Immature natural killer cell (primary cell): ENCODE measurements at places on chromosomes 4 and X. TPM values are rescaled to one million over a fixed set of nuclear protein-coding genes. Genes with fewer than 3 reads are reported as not detected.

DNA sequence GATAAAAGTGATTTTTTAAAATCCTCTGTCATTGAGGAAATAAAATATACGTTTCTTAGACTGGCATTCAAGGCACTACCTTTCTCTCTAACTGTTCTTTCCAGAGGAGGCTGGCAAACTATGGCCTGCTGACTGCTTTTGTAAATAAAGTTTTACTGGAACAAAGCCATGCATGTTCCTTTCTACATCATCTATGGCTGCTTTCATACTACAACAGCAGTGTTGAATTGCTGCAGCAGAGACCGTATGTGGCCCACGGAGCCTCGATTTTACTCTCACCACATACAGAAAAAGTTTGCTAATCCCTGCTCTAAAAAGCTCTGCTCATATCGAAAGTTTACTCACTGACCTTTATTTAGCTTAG is 20.2 kb downstream of the SETD7 start:
- no peaks in the 10 kb centered on the region for H3K36me3 ChIP-seq
- H3K27ac ChIP-seq, result no peak overlapping the region
- H3K4me3 ChIP-seq, result no peak overlapping the region
- H3K27me3 ChIP-seq, result peaks cover under 1% of the 10 kb centered on the region
- H3K4me1 ChIP-seq, result peaks cover 2% of the 10 kb centered on the region
- DNase-seq, result no peak

- no peak overlapping the region for H3K4me3 ChIP-seq
- no peaks in the 10 kb centered on the region for H3K4me1 ChIP-seq
- no peak for DNase-seq
- no peaks in the 10 kb centered on the region for H3K27me3 ChIP-seq
These were observed 77.6 kb downstream of the CWH43 start for GRCh38 chr4:49063670-49064069.

DNA sequence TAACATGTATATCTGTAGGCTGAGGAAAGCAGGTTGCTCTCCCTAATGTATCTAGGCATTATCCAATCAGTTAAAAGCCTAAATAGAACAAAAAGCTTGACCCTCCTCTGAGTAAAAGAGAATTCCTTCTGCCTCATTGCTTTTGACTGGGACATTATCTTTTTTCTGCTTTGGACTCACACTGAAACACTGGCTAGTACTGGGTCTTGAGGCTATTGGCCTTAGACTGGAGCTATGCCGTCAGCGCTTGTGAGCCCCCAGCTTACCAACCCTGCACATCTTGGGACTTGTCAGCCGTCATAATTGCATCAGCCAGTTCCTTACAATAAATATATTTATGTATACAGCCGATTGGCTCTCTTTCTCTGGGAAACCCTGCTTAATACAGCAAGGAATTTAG is 206.8 kb upstream of the ARHGAP24 start:
- peaks cover under 1% of the 10 kb centered on the region for H3K27me3 ChIP-seq
- DNase-seq, result no peak
- H3K4me3 ChIP-seq, result no peak overlapping the region
- no peak overlapping the region for H3K27ac ChIP-seq
- H3K4me1 ChIP-seq, result no peaks in the 10 kb centered on the region

DNA sequence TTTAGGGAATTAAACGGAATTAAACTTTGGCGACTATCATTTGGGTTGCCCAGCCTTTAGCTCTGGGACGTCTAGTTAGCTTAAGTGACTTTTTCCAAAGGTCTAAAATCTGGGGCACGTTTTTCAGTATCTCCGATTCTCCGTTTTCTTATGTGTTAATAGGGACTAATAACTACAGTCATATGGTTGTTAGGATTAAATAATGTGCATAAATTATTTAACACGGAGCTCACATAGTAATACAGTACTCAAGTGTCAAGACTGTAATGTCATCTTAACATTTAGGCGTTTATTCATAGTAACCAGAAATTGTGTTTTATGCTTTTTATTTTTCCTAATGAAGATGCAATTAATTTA is 466 bp upstream of the CCNA2 start:
- no peaks in the 10 kb centered on the region for H3K27me3 ChIP-seq
- peak overlapping the region; percentile 98 for H3K4me3 ChIP-seq
- no peaks in the 10 kb centered on the region for H3K36me3 ChIP-seq
- peaks cover 16% of the 10 kb centered on the region for H3K4me1 ChIP-seq

DNA sequence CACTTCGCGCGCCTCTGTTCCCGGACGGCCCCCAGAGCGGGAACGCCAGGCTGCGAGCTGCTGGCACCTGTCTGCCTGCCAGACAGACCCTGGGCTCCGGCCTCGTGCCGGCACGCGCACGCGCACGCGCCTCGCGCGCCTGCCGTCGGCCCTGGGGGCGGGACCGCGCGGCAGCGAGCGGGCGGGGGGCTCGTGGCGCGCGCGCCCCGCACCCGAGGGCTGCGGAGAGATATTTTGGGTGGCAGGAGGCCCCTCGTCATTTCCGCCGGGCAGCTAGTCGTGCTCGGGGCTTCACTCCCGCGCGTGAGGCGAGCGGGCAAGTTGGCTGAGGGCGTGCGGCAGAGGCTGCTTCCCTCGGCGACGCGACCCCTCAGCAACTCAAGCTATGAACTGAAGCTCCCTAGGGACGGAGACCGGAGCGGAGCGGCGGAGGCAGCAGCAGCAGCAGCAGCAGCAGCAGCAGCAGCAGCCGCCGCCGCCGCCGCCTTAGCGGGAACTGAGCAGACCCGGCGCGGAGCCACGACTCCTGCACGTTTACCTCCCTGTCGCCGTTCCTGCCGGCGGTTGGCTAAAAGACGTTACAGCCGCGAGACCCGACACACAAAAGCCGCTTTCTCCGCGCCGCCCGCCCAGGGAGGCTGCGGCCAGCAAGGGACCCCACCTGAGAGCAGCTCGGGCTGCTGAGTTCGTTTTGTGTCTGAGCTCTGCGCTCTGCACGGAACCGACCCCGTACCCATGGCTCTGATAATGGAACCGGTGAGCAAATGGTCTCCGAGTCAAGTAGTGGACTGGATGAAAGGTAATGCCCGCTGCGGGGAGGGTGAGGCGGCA is at the start of gene CNKSR2:
CNKSR2 (plus strand) TSS at position 256 of the 831 bp plus-strand sequence; CDS start at position 736, 480 bp downstream.
- peak within 1 kb of the TSS; percentile 75 for H3K4me3 ChIP-seq
- no peaks in the 10 kb centered on the region for H3K36me3 ChIP-seq
- H3K27ac ChIP-seq, result no peak within 1 kb of the TSS

- H3K4me1 ChIP-seq, result no peaks in the 10 kb centered on the region
- no peaks in the 10 kb centered on the region for H3K27me3 ChIP-seq
- DNase-seq, result no peak
- no peak overlapping the region for H3K27ac ChIP-seq
- H3K4me3 ChIP-seq, result no peak overlapping the region
- H3K36me3 ChIP-seq, result peaks cover 13% of the 10 kb centered on the region
These were observed 15.2 kb downstream of the GATB start for GRCh38 chr4:151745481-151746231.

GRCh38 chr4:54384563-54384962 is 155.5 kb downstream of the PDGFRA start:
- H3K27ac ChIP-seq, result no peak overlapping the region
- no peaks in the 10 kb centered on the region for H3K36me3 ChIP-seq
- peak; percentile 4 for DNase-seq
- H3K27me3 ChIP-seq, result peaks cover 2% of the 10 kb centered on the region
- no peaks in the 10 kb centered on the region for H3K4me1 ChIP-seq

DNA sequence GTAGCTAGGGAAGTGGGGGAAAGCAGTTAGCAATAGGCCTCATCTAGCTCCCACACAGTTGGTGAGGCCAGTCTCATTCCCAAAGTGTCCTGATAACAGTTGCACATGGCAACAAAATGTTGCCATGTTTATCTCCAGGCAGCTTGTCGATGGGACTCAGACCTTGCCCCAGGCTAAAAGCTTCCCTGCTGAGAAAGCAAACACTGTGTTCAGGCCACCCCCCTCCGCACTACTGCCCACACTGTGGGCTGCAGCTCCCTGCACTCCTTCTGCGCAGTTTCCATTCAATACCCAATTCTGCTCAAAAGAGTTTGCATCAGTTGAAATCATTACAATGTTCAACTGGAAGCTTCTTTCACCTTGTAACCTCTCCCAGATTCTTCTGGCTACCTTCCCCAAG is 287.8 kb upstream of the GK2 start:
- H3K27ac ChIP-seq, result no peak overlapping the region
- no peak for DNase-seq
- H3K27me3 ChIP-seq, result no peaks in the 10 kb centered on the region
- no peaks in the 10 kb centered on the region for H3K36me3 ChIP-seq
- H3K4me1 ChIP-seq, result no peaks in the 10 kb centered on the region

DNA sequence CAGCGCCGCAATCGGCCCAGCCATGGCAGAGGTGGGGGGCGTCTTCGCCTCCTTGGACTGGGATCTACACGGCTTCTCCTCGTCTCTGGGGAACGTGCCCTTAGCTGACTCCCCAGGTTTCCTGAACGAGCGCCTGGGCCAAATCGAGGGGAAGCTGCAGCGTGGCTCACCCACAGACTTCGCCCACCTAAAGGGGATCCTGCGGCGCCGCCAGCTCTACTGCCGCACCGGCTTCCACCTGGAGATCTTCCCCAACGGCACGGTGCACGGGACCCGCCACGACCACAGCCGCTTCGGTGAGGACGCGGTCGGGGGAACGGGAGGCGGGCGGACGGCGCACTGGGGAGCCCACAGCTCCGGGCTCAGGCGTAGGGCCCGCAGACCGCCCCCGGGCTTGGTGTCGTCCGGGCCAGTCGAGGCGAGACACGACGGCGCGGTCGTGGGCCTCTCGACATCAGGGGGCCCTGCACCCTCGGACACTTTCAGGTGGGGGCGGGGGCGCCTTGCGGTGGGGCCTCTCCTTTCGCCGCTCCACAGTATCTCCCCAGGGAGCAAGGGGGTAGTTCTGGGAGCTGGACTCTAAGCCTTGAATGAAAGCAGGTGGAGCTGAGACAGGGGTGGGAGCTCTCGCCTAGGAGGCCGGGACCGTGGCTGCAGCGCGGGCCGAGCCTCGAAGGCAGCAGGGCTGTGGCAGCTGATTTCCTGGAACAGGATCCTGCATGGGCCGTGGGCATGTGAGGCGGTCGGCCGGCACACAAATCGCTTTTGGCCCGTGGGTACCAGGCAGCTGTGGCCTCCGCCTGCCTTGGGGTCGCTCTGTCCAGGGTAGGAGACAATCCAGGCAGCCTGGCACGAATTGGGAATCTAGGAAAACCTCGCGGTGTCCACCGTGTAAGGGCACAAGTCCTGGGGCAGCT is 722 bp downstream of the FGF16 start:
- H3K4me1 ChIP-seq, result peaks cover 19% of the 10 kb centered on the region
- H3K36me3 ChIP-seq, result no peaks in the 10 kb centered on the region
- peaks cover 18% of the 10 kb centered on the region for H3K27me3 ChIP-seq
- no peak overlapping the region for H3K27ac ChIP-seq

GRCh38 chrX:123308658-123309057 is 124.6 kb downstream of the GRIA3 start:
- no peaks in the 10 kb centered on the region for H3K27me3 ChIP-seq
- no peak overlapping the region for H3K4me3 ChIP-seq
- DNase-seq, result no peak
- no peaks in the 10 kb centered on the region for H3K4me1 ChIP-seq
- no peak overlapping the region for H3K27ac ChIP-seq
- H3K36me3 ChIP-seq, result no peaks in the 10 kb centered on the region

GRCh38 chr4:12928751-12929150 is 555.4 kb downstream of the RAB28 start:
- no peaks in the 10 kb centered on the region for H3K4me1 ChIP-seq
- H3K27me3 ChIP-seq, result peaks cover 4% of the 10 kb centered on the region
- DNase-seq, result no peak
- H3K27ac ChIP-seq, result no peak overlapping the region
- no peak overlapping the region for H3K4me3 ChIP-seq

DNA sequence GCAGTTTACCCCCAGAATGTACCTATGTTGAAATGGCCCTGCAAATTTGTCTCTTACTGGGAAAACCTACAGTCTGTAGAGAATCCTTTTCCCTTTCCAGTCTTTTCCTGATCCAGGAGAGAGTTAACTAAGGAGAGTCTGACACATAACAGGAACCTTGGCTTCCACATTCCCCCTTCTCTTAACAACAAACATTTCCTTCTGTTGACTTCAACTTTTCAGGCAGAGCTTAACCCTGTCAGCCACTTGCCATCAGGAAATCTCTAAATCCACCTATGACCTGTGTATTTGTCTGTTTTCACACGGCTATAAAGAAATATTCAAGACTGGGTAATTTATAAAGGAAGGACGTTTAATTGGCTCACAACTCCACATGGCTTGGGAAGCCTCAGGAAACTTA is 45.6 kb upstream of the GPR78 start:
- no peak overlapping the region for H3K4me3 ChIP-seq
- no peak for DNase-seq
- no peaks in the 10 kb centered on the region for H3K36me3 ChIP-seq
- H3K4me1 ChIP-seq, result no peaks in the 10 kb centered on the region
- H3K27ac ChIP-seq, result no peak overlapping the region

DNA sequence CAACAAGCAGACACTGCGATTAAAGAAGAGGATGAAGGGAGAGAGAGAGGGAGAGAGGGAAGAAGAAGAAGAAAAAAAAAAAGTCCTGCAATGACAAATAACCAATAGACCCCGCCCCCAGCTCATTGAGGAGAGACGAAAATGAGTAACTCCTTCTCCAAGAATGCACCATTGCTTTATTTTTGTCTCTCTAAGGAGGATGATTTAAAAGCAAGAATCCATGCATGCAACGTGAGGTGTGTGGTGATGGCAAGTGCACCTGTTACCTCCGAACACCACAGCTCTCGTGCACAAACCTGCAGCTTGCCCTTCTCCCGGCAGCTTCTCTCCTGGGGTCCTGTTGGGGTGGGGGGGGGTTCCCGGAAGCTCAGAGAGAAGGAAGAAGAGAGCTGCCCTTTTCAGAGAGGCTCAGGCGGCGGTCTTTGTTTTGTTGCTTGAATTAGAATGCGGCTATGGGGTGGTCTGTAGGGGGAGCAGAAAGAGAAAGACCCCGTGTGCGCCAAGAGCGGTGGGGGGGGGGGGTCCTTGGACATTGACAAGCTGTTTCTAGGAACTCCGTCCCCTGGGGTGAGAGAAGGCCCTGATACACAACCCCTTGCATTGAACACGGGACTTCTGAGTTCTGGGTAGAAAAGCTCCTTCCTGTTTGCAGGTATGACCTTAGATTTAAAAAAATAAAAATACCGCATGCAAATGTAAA is 100.7 kb downstream of the CRLF2 start:
- DNase-seq, result no peak
- no peaks in the 10 kb centered on the region for H3K36me3 ChIP-seq
- no peak overlapping the region for H3K4me3 ChIP-seq
- H3K27me3 ChIP-seq, result peaks cover 7% of the 10 kb centered on the region
- H3K4me1 ChIP-seq, result peaks cover 26% of the 10 kb centered on the region

The TEX13D gene
- not detected for polyA plus RNA-seq

The GPR173 gene
- not detected for polyA plus RNA-seq

The SPANXN4 gene
- polyA plus RNA-seq, result not detected

The SYP gene
- polyA plus RNA-seq, result not detected

The ADH7 gene
- not detected for polyA plus RNA-seq

The TRIM60 gene
- not detected for polyA plus RNA-seq
